ENCODE measurements at places on chromosomes 7 and 10.

GRCh38 chr7:158325530-158326381 lies 261.9 kb downstream of the PTPRN2 start:
- DNase-seq = no peak

GRCh38 chr10:37301271-37301670 lies 175.9 kb downstream of the ANKRD30A start:
- DNase-seq = no peak

DNA sequence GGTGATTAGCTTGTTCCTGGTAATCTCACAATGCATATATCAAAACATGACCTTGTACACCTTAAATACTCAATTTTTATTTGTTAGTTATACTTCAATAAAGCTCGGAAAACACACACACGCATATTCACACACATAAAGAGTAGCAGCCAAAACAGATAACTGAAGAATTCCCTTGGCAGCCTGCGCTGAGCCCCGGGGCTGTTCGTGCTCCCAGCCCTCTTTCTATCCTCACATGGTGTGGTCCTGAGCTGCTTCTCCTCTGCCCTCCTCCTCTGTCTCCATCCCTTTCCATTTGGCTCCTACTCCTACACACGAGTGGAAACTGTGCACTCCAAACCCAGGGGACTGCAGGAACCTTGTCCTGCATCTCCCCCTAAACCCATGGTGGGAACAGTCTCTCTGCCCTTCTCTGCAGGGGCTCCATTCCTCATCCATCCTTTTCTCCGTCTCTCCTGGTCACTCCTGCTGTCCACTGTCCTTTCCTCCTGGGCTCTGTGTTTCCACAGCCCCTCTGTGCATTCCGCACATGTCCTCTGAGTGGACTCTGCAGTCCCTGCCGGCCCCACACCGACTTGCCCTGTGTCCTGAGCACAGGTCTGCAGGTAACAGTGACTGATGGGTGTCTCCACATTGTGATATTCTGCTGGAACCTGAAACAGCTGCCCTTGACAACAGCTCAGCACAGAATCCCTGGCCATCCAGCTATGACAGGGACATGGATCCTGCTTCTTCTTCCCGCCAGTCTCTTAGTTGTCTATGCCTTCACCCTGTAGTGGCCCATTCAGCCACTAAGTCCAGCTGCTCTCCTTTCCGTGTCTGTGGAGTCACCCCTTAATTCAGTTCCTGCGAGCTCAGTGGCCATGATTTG lies 216.8 kb upstream of the ZNF32 start:
- DNase-seq = no peak

GRCh38 chr10:31128536-31128935 lies 96.9 kb upstream of the ZNF438 start:
- no peak for DNase-seq

GRCh38 chr10:31963589-31963980 lies 35.0 kb upstream of the ARHGAP12 start:
- no peak for DNase-seq

GRCh38 chr7:27151931-27152815 lies at the start of gene HOXA3:
TSS of gene HOXA3 (minus strand) at chr7:27152583. CDS start at chr7:27110640, 41,943 bp downstream.
- no peak for DNase-seq

DNA sequence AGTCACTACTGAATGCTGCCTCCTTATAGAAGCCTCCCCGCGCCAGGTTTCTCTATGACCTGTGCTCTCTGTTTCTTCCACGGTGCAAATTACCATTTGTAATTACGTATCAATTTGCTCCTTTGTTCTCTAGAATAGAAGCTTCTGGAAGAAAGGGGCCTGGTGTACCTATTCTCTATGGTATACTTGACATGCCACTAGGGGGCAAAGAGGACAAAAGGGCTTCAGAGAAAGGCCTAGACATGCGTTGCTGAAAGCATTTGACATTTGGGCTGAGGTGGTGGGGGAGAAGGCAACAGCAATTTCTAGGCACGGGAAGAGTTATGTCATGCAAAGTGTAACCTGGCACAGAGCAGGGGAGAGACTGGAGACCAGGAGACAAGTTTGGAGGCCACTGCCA lies 148.7 kb downstream of the WDR11 start:
- DNase-seq = no peak

- DNase-seq = no peak
Measured at GRCh38 chr7:14144538-14144937, 155.1 kb upstream of the ETV1 start.

DNA sequence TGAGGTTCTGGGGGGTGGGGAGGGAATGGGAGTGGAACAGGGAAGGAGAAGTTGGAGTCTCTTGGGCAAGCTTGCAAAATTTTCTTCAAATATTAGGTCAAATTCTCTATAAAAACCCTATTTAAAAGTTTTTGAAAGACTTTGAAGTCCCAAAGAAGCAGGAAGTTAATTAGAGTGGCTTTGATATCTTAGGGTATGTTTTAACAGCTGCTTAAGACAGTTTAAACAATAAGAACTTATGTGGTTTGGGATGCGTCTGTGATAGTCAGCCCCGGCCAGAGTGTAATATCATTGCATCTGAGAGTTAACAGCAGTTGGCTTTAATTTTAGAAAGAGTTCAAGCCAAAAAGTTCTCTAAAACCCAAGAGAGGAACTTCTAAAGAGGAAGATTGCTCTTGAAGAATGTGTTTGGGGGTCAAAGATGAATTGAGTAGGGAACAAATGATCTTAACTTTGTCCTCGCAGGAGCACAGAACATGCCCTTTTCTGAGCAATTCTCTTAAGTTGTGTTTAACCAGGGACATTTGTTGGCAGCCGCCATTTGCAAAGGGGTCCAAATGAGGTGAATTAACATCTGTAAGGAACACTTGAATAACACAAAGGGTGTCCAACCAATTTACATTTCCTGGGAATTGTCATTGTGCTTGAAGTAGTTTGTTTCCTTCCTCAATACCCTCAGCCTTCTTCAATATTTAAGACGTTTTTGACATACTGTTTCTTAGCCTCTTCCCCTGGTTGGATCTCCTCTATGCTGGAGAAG lies 182.4 kb downstream of the PTEN start:
- no peak for DNase-seq

DNA sequence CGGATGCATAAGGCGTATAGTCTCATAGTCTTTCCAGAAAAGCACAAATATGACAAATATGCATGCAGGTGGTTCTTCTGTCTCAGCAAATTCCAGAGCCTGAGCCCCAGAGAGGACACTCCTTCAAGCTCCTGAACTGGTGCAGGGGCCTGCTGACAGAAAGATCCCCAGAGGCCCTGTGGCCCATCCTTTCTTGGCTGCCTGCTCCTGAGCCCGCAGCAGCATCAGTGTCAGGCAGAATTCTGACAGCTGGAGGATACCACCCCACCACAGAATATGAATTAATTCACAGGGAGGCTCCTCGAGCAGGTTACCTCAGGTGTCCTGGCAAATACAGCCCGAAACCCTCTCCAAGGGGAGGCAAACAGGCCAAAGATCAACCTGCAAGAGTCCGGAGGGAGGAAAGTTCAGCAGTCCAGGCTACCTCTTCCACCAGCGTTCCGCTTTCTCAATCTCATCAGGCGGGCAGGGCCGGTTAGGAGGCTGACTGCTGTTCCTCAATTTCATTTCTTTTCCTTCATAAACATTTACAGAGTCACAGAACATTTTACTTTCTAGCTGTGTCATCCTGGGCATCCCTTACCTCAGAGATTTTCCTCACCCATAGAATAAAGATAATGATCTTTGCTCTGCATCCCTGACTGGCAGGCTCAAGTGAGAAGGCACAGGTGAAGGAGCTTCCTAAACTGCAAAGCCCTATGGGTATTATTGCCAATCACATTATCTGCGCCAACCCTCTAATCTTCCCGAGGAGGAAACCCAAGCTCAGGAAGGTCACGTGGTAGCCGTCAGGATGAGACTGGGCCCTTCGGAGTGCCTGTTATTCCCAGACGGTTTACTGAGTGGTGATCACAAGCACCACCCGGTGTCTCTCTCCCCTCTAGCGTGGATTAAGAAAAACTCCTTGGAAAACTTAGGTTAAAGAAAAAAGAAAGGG lies 1.4 kb downstream of the DNAJB12 start:
- DNase-seq = no peak

DNA sequence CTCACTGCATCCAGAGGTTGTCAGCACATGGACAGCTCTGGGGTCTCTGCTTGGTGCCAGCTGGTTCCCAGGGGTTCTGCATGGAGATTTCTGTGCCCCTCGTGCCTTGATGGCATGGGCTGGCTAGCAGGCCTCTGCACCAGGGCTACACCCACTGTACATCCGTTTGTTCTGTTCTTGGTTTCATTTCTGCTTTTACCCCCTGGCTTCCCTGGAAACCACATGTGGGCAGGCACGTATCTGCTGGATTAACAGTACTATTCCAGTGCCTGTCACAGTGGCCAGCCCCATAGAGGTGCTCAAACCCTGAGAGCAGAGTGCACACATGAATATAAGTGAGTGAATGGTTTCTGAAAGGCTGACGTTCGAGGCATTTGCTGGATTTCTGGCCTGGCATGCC lies 207.2 kb upstream of the GPR26 start:
- DNase-seq = no peak

DNA sequence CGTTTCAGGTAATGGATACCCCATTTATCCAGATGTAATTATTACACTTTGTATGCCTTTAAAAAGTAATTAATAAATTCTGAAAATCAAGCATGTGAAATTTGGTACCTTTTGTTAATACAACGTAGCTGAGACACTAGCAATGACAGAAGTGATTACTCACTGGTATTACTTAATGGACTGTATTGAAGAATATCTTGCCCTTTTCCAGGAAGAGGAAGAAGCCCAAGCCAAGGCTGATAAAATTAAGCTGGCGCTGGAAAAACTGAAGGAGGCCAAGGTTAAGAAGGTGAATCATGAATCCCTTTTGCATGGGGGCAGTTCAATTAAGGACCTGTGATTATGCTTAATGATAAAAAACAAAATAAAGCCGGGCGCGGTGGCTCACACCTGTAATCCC lies 64.8 kb downstream of the APBB1IP start:
- no peak for DNase-seq

DNA sequence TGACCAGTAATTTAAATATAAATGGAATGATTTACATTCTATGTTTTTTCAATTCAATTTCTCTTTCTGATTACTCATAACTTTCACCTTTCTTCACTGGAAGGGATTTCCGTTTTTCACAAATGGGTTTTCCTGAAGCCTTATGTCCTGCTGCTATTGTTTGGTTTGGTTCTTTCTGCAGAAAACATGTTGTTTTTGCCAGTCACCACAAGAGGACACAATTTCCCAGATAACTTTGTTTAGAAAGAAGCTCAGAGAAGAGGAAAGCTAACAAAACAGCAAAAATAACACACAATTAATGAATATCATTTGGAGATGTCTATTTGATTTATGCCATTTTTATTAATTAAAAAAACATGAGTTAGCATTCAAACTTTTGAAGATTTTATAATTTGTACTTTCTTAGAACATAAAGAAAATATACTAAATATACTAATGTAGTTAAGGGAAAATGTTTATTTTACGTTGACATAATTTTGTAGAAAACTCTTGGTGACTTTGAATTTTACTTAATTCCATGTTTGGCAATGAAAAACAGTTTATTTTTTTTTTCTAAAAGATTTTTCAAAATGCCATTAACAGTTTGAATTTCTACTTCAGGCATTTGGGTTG lies 4.6 kb upstream of the TWIST1 start:
- DNase-seq = no peak

DNA sequence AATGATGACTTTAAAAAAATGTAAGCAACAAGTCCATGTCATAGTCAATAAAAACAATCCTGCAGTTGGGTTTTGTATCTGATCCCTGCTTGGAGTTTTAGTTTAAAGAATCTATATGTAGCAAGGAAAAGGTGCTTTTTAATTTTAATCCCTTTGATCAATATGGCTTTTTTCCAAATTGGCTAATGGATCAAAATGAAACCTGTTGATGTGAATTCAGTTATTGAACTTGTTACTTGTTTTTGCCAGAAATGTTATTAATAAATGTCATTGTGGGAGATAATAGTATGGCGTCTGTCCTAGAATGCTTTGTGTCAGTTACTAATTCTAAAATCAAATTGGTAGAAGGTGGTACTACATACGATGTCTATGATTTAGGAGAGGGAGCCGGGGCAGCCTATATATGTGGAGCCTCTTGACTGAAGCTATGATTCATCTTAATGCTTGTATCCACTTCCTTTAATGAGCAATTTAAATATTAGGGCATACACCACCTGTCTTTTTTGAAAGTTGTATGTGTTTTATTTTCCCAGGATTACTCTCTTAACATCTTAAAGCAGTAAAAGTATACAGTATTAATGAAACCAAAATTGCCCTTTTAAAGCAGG lies 10.3 kb upstream of the PBLD start:
- DNase-seq = no peak

DNA sequence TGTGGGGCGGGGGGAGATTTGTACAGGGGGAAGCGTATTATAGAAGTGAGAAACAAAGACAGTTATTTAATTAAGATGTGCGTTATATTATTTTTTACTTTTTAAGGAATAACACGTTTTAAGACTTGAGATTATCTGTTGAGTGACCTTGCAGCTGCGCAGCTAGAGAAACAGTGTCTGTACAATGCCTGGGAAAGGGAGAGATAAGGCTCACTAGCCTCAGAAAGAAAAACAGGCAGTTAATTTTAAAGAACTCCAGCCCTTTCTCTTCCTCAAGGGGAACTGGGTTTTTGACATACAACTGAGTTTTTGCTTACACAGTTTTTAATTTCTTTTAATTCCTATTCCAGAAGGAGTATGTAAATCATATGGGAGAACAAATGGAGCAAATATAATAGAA lies 50.7 kb downstream of the LMBR1 start:
- no peak for DNase-seq

- DNase-seq = no peak
Measured at GRCh38 chr10:95214369-95214768, 20.3 kb downstream of the ACSM6 start.

DNA sequence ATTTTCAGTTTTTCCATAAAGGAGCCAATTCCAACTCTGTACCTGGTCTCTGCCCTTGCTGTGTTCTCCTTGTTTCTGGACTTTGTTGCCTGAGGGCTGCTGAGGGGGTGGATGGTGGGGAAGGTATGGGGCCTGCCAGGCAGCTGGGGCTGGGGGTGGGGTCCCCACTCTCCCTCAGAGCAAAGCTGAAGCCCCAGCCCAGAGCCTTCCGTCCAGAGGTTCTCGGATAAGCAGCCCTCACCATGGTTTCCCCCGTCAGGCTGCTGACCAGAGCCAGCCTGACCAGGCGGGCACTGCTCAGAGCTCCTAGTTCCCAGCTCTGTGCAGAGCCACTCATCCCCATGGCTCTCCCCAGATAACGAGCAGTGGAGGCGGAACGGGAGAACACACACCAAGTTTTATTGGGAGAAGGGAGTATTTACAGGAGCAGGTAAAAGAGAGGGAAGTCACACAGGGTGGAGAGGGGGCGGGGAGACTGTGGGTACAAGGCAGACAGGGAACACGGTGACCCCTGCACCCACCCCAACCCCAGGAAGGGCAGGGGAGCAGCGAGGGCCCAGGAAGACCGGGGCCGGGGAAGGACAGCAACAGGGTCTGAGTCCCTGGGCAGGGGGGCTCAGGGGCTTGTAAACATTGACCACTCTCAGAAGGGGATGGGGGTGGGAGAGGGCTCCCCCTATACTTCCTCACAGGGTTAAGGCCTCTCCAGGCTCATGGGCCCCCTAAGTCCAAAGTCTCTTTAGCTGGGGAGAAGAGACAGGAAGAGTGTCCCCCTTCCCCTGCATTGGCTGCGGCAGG lies 5.8 kb downstream of the GNB2 start:
- DNase-seq = no peak

- DNase-seq = no peak
Measured at GRCh38 chr10:101258179-101258885, 29.1 kb upstream of the LBX1 start.
